Aorta (tissue), 5 donors: ENCODE measurements at places on chromosomes 3 and 15.

DNA sequence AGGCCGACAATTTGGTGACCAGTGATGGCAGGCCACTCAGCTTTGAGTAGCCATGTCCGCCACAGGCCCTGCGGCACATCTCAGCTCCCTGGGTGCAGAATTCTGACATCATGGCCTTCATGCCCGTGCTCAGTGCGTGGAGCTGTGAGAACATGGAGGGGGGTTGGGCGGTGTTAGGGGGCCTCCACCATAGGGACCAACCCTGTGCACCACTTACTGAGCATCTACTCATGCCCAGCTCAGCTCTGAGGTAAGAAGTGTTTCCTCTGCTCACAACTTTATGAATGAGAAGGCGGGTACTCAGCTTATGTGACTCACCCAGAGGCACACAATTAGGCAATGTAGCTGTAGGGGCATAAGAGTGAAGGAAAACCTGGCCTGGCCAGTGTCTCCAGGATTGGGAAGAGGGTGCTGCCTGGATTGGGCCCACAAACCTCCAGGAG lies 10.5 kb downstream of the ACOX2 start:
- DNase-seq, result no peak

DNA sequence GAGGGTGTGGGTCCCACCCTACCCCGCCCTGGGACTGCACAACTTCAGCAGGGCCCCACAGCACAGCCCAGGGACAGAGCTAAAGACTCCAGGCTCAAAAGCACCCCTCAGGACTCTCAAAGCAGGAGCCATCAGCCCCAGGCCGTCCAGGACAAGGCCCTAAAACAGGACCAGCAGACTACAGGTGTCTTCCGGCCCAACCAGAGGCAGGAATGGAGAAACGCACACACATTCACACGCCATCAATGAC lies 26.1 kb downstream of the ATRIP start:
- DNase-seq, result no peak

DNA sequence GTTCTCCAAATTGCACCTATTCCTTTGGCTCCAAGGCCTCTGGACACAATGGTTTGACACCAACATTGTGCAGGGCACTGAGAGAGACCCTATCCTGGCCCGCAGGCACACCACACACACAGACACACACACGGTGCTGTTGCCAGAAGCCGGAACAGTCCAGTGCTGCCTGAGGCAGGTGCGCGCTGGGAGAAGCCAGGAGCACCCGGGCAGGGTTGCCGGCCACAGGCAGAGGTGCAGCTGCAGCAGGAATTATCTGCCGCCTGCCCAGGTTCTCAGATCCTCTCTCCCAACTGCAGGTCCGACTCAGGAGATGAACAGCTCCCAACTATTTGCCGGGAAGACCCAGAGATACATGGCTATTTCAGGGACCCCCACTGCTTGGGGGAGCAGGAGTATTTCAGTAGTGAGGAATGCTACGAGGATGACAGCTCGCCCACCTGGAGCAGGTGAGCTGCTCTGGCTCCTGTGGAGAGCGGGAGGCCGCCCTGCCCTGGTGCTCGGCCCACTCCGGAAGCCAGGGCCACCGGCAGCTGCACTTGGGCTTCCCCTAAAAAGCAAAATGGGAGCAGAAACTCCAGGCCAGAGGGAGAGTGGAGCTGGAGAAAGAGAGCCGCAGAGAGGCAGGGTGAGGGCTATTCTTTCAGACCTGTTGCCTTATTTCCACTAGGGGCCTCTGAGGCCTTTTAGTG lies 42.9 kb downstream of the CHDH start:
- no peak for DNase-seq

GRCh38 chr3:102670986-102671385 lies 236.2 kb downstream of the ZPLD1 start:
- DNase-seq, result no peak

- no peak for DNase-seq
Measured at GRCh38 chr15:72737723-72738122, 45.8 kb downstream of the ADPGK start.

GRCh38 chr3:193552923-193553322 lies 1.8 kb downstream of the ATP13A4 start:
- no peak for DNase-seq

- no peak for DNase-seq
Measured at GRCh38 chr15:61155741-61156700, 73.1 kb downstream of the RORA start.

DNA sequence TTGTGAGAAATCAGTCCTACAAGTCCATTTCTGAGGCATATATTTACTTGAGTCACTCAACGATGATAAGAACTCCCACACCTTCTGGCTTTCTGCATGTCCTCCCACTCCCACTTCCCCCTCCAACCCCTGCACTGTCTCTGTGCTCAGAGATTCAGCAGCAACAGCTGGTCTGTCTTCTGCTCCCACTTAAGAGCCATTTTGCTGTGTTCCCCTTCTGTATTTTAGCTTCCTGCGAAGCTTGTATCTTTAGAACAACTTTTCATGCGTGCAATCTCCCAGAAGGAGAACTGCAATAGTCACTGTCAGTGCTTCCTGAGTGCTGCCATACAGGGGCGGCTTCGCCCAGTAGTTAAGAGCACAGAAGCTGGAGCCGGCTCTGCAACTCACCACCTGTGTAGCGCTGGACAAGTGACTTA lies 90.0 kb upstream of the SPATA12 start:
- DNase-seq, result no peak

- DNase-seq, result no peak
Measured at GRCh38 chr3:197428952-197429351, 126.8 kb downstream of the BDH1 start.

DNA sequence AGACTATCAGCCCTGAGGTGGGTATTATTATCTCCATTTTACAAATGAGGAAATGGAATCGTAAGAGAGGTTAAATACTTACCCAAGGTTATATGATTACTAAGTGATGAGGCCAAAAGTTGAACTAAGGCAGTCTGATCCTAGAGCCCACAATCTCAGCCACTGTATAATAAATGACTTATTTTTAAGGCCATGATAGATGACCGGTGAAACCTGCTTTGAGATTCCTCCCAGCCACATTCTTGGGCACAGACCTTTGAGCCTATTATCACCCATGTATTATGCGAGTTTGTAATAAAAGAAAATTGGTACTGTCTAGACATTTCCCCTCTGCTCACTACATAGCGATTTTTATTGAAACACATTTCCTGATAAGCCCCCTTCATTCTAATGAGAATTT lies 37.4 kb downstream of the POLQ start:
- DNase-seq, result no peak

GRCh38 chr3:142779591-142779990 lies 55.8 kb downstream of the TRPC1 start:
- DNase-seq, result no peak

GRCh38 chr15:77143616-77144015 lies 72.7 kb upstream of the TSPAN3 start:
- DNase-seq, result no peak

DNA sequence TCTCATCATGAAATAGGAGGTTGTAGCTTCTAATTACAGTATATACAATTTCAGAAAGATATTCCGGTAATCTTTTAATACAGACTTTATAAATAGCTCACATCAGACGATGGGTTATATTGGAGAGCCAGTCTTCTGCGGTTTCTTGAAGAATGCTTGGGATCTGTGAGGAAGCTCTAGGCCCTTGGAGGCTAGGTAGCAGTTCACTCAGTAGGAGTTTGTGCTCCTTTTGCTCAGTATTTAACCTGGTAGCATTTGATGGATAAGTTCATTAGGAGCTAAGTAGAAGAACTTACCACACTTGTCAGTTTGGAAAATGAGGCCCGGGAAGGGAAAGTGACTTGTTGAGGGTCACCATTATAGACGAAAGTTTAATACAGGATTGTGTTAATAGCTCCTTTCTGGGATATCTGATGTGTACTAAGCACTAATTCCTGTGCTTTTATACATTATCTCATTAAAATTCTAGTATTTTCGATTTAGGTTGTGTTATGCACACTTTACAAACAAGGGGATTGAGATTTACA lies 2.8 kb downstream of the FNDC3B start:
- no peak for DNase-seq

- DNase-seq, result no peak
Measured at GRCh38 chr3:107221856-107222255, 155.4 kb upstream of the CCDC54 start.

- no peak for DNase-seq
Measured at GRCh38 chr3:58249358-58250092, 11.9 kb downstream of the ABHD6 start.

DNA sequence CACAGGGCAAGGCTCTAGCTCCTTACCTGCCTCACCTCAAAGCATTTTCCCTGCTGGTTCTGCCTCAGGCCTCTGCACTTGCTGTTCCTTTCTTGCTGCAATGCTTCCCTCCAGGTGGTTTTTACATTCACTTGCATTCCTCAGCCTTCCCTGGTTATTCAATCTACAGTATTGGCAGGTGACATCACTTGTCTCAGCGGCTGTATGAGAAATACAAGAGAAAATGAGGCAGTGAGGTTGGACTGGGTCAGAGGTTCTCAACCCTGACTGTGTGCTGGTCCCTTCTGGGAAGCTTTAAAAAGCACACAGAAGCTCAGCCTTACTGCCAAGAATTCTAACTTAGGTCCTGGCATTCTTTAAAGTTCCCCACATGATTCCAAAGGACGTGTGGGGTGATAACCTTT lies 26.7 kb downstream of the SIAH2 start:
- no peak for DNase-seq

GRCh38 chr3:195195321-195196209 lies 75.4 kb downstream of the XXYLT1 start:
- no peak for DNase-seq

DNA sequence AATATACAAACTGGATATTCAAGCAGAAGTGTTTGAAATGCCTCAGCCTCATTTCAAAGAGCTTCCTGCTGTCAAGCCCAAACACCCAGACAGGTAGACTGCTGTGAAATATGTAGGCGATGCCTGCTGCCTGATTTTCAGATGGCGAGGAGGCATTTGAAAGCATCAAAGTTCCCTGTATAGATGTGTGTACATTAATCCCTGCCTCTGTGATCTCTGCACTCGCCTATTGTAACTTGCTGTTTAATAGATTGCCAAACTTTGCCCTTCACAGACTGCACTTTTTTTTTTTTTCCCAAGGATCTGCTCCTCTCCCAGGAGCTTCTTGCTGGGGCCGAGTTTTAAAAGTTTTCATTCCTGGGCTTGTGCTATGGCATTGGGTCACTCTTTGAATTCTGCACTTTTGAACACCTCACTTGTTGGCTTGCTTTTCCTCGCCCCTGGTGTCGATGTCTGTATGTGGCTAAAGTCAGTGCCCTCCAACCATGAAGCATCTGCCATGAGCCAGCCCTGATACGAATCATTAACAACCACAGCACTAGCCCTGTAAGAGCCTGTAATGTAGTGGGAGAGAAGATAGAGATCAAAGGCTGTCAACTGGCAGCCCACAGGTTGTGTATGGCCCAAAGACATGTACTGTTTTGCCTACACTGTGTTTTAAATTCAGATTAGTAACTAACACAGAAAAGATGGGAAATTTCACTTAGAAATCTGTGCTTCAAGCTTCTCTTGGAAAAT lies 287.6 kb upstream of the ICE2 start:
- no peak for DNase-seq

- DNase-seq, result no peak
Measured at GRCh38 chr15:67253549-67254237, 768 bp downstream of the AAGAB start.

DNA sequence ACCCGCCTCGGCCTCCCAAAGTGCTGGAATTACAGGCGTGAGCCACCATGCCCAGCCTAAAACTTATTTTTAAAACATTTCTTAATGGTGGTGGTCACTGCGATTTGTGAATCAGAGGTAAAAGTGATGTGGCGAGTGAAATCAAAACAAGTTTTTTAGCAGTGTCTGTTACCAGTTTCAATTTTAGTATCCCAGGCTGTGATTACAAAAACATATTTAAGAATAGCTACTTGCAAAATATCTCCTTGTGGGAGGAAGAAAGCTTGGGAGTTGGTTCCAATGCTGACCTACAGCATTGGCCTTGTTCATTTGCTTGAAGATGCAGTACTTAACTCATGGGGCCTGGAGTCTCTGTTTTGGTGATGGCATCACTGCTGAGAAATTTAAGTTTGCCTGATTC lies 4.5 kb downstream of the RAB7A start:
- no peak for DNase-seq

DNA sequence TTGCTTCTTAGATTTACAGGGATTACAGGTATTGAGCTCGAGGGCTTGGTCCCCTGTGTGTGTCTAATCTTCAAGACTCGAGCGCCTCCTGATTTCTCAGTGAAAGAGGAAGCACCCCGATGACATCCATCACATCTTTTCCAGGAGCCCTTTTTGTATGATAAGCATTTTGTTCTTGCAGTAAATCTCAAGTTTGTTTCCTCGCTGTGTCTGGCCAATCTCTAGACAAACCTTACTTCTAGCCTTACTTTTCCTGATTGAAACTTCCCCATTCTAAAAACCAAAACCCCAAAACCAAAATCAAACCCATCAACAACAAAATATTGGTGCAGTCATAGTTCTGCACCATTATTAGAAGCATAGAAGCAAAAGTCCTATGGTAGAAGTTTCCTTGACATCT lies 286.0 kb downstream of the NFKBIZ start:
- no peak for DNase-seq

DNA sequence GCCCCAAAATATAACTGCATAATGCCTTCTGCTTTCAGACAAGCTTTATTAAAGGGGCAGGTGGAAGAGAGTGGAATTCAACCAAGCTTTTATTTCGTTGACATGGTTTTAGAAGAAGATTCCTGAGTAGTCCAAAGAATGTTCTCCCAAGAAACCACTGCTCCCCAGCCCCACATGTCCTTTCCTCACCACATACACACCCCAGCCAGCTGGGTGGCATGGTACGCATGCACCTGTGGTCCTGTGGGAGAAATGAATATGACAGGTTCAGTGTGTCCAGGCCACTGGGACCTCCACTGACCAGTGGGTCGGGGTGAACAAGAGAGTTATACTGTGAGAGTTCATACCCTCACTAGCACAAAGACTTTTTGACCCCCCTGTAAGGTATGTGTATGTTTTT lies 30.2 kb downstream of the ARID3B start:
- no peak for DNase-seq

DNA sequence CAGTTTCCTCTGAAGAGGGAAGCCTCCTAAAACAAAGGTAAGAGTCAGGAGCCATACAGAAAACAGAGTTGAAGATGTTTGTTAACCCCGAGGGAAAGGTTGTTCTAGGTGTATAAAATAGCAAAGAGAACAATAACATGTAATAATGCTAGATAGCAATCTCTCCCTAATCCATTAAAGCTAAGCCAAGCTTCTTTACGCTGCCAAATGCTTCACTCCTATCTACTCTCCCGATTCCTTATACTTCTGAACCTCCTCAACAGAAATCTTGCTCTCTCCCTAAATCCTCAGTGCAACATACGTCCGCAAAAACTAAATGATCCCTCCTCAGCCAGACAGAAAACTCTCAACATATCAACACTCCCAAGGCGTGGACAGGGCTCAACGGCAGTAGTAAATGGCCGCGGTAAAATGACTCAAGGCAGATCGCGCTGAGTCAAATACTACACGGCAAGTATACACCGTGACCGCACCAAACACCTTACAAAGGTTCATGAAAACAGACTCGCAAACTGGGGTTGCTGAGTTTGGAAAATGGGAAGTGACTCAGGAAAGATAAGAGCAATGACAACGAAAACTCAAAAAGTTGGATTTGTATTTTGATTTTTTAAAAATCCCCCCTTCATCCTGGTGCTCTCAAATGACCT lies 682 bp downstream of the CLDND1 start:
- DNase-seq, result no peak
